ENCODE measurements at places on chromosomes 16 and 17.
A peak's percentile ranks its signal among the peaks of the same experiment; 100 is the strongest.

- no peak for DNase-seq
Measured at GRCh38 chr17:37742762-37743611, 1.9 kb downstream of the HNF1B start.

GRCh38 chr17:75959051-75959838, 18.4 kb upstream of the FBF1 start:
- no peak for DNase-seq

- DNase-seq, result no peak
Measured at GRCh38 chr17:77422104-77422747, 281.5 kb downstream of the SEC14L1 start.

- DNase-seq, result no peak
Measured at GRCh38 chr16:89103156-89103555, 9.5 kb downstream of the ACSF3 start.

GRCh38 chr17:76701471-76701967, 9.2 kb downstream of the MXRA7 start:
- no peak for DNase-seq

- peak; percentile 72 for DNase-seq
Measured at GRCh38 chr16:2090777-2091546, 43.2 kb downstream of the TSC2 start.

DNA sequence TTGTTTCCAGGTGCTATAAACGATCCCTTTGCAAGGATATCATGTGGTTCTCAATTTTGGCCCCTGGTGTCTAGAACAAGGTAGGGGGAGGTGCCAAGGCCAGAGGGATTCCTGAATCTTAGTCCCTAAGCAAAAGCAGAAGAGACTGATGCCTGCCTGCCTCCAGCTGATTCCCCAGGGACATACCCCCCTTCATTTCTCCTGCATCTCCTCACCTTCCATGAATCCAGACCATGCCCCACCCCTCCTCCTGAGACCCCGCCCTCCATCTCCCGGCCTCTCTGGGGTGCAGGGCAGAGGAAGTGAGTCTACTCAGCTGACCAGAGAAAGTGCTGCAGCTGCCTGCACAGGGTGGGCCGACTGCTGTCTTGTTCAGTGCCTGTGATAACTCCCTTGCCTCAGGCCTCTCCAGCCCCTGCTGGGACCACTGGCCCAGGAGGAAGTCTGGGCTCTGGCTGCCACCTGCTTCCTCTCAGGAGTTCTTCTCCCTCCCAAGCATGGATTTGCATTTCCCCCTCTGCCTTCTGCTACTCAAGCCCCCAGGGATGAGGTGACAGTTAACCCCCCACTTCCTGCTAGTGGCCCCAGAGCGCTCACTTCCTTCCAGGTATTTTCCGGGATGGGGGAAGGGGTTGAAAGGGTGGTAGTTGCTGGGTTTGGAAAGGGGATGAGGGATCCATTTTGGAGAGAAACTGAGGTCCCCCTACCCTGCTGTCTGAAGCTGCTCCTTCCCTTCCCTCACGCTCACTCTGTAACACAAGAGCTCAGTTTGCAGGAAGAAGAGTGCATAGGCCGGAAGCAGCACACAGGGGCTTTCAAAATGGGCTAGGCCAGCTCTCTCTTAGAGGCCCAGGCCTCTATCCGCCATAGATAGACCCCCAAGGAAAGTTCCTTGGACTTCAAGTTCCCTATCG, 10.5 kb upstream of the TSPOAP1 start:
- DNase-seq, result no peak

DNA sequence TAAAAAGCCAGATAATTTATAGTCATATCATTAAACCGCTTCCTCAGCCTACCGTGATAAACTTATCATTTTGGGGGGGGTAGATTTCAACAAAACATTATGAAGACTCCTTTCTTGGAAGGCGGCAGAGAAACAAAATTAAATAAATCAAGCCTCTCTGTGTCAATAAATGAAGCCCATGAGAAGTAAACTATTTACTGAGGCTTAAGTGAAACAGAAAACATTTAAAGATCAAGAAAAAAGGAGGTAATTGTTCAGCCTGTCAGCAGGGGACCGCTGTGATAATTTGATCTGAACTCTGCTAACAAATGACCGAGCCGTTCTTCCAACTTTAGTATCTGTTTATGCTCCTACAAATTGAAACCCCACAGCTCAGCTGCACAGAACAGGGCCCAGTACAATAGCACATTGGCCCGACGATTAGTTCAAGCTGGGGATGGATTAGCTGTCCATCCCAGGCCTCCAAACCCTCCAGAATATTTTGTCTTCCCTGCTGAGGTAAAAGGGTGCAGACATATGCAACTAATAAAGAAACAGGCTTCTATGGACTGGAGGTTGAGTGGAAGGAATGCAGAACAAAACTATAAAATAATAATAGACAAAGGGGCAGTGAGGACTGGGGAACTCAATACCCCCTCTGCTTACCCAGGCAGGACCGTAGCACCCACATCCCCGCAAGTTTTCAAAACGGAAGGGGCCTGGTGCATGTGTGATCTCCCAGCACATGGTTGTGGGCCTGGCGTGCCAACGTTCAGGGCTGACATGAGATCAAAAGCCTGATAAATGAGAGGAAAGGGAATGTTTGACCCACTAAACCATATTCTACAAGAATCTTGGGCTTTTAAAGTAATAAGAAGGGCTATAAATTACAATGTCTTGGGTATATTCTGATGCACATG, 298.1 kb upstream of the IRX5 start:
- no peak for DNase-seq

All from neural crest cell (in vitro differentiated cells).